Suppressor macrophage treated with lipopolysaccharide for 1 hour (primary cell): ENCODE measurements at places on chromosomes 6 and 20.

DNA sequence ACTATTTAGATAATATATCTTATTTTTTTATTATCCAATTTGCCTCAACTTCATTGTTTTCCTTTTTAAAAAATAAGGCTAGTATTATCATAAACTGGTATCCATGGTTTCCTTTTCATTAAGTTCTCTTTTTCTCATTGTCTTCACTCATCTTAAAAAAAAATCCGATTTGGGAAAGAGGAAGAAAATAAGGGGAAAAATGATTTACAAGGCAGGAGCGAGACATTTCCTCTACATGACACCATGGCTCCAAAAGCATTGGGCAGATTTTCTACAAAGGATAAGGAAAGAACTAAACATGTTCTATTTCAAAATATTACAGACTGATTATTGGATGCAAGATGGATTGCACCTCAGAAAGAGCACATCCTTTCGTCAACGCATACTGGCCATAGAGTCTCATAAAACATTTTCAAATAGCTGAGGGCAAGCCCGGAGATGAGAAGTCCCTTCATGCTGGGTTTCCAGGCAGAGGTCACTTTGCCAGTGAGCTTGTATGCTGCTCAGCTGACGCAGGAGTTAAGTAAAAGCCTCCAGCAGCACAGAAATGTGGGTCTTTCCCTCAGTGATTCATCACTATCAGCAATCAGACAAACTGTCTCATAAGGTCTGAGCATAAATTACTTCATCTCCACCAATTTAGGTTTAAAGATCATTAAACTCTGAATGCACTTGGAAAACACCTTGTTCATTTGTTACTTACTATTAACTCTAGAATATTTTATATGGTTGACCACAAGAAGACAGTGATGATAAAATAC is 129.0 kb upstream of the TNFAIP3 start:
- DNase-seq: peak; percentile 94

DNA sequence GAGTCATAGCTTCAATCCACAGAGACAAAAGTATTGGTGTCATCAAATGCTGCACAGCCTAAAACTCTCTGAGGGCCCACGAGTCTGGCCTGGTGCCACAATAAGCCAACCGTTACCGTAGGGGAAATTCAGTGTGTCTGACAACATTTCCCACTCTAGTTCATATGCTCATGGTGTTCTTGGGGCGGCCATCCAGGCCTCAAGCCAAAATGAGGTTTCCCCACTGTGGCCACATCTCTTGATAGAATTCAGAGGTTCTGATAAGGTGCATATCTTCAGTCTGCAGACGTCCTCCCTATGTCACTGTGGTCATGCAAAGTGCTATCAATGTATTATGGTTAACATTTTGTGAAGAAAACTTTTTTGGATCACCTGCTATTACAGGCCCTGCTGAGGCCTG is 627.7 kb downstream of the QKI start:
- no peak for DNase-seq

GRCh38 chr20:40942006-40942405 is 86.6 kb upstream of the TOP1 start:
- peak; percentile 24 for DNase-seq

DNA sequence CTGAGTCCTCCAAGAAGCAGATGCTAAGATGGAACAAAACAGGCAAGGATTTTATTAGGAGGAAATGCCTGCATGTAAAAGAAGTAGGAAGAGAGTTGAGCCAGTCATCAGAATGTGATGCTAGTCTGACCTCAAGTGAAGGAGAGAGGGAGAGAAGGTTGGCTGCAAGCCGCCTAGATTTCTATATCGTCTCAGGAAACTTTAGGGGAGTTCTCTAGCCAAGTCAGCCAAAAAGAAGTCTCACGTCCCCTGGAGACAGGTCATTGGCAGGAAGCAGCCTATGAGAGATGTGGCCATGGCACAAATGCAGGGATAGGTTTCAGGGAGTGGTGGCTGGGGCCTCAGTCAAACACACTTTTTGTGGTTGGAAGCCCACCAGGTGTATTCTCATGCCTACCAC is 378.0 kb downstream of the CD109 start:
- DNase-seq: no peak

DNA sequence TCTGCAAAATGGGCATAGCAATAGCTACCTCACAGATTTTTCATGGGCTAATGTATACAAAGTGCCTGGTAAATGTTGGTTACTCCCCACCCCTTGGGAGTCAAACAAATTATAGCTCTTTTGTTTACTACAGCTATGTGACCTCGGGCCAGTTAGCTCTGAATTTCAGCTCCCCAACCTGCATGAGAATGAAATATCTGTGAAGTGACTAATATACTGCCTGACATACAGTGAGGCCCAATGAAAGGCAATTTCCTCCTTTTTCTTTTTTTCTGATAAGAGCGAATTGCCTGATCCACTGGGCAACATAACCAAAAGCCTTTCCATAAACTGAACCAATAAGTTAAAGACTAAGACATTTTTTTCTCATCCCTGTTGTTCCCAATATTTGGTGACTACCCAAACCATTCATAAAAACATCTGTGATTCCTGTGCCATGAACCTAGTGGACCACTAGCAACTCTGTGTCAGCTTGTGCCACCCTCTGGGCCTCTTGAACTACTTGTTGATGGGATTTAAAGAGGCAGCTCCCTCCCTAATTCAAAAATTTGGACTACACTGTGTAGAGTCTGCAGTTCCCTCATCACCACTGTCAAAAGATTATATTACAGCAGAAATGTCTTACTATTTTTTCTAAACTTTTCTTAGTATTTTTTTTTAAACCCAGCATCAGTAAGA is 91.9 kb upstream of the TMEM30A start:
- DNase-seq: no peak

- DNase-seq: no peak
Observed at GRCh38 chr20:63089051-63089907, 82.5 kb upstream of the BHLHE23 start.

- DNase-seq: no peak
Observed at GRCh38 chr20:62887860-62888239, 26.2 kb upstream of the TCFL5 start.

DNA sequence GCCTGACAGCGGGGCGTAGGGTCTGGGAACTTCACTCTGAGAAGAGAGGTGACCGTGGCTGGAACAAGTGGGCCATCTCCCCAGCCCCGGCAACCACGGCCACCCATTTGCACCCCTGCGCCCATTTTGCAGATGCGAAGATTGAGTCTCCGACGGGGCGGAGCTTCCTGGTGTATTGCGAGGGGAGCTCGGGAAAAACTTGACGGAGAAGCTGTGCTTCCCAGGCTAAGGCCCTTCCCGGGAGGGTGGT is 653 bp downstream of the ZNF335 start:
- DNase-seq: no peak

DNA sequence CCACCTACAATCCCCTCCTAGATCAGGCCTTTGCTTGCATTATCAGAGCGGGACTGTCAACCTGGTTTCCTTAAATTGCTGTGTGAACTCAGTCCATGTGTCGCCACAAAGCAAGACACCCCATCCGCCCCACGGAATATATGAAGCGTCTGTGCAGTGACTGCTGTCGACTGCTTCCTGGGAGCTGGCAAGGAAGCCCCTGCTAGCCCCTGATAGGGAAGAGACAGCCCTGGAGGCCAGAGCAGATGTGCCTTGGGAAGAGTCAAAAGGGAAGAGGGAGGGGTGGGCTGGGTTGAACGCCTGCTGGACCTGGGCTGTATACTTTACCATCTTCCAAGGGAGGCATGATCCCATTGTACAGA is 44.1 kb upstream of the APCDD1L start:
- no peak for DNase-seq

- DNase-seq: no peak
Observed at GRCh38 chr6:14992382-14992781, 253.5 kb upstream of the JARID2 start.

DNA sequence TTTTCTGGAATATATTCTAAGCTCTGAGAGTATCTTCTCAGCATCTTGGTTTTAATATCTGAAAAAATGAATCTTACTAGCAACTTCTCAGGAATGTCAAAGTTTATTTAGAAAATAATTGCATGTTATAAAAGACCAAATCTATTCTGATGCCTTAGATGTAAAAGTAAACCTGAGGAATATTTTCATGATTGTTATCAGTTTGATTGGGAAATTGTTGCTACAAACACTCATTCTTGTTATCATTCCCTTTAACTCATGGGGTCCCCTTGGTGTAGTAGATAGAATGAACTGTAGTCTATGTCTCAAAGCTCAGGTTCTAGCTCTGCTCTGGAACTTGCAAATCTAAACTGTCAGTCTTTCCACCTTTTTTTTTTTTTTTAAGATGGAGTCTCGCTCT is 50.0 kb downstream of the SNRNP48 start:
- DNase-seq: no peak

GRCh38 chr6:168886964-168887363 is 366.7 kb downstream of the THBS2 start:
- no peak for DNase-seq

- DNase-seq: no peak
Observed at GRCh38 chr6:38776515-38776914, 61.4 kb downstream of the DNAH8 start.

- DNase-seq: no peak
Observed at GRCh38 chr6:34027939-34028441, 117.9 kb downstream of the GRM4 start.

DNA sequence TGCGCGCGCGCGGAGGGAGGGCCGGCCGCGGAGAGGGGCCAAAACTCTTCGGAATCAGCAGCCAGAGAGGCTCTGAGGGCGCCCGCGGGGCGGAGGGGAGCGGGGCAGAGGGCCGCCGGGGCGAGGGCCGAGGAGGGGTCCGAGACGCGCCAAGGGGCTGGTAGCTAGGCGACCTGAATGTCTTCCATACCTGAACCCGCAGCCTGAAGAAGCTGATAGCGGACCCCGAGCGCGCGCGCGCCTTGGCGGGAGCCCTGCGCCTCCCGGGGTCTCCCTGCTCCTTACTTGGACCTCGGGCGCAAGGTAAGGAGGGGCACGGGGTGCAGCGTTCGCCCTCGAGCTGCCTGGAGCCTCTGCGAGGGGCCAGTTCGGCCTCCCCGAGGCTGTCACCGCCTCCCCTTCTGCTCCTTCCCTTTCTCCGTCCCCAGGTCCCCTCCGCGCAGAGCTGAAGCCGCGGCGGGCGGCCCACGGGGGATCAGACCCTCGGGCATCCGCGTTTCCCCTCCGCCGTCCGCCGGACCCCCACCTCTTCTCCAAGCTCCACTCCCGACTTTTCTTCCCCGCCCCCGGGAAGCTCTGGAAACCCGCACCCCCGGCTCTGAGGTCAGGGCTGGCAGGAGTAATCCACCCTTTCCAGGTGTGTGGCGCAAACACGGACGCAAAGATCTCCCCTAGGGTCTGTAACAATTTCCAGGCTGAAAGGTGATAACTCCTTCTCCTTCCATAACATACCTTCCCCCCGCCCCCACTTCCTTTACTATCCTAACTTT is 13.1 kb upstream of the DEK start:
- DNase-seq: no peak

- peak; percentile 30 for DNase-seq
Observed at GRCh38 chr6:11324453-11325015, 92.1 kb upstream of the NEDD9 start.

DNA sequence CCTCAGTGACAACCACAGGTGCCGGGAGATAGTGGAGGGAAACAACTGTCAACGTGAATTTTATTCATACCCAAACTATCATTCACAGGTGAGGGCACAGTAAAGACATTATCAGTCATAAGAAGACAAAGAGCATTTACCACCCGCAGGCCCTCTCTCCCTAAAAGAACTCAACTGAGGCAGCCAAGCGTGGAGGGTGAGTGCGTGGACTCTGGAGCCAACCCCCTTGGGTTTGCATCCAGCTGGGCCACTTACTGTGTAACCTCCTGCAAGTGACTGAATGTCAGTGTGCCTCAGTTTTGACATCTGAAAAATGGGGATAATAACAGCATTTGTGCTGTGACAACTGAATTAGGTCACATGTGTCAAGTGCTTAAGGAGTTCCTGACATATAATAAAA is 70.6 kb upstream of the KCNK16 start:
- DNase-seq: no peak

- DNase-seq: peak; percentile 28
Observed at GRCh38 chr6:35948725-35949124, 27.8 kb upstream of the SRPK1 start.

- DNase-seq: no peak
Observed at GRCh38 chr6:153816366-153816765, 222.7 kb upstream of the OPRM1 start.

GRCh38 chr6:147733686-147734085 is 225.2 kb downstream of the SAMD5 start:
- no peak for DNase-seq

DNA sequence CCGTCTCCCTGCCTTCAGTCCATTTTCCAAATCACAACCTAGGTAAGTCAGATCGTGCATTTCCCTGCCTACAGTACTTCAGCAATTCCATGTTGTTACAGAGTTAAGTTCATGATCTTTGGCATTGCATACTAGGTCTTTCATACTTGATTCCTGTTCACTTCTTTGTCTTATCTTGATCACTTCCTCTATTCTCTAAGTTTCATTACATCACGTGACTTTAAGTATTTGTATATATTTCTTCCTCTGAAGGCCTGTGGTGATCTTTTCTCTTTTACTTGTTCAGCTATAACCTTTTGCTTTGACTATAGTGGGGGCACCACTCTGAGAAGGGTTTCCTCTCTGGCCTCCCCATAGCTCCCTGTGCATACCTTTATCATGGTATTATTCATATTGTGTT is 100.2 kb downstream of the TRMT11 start:
- DNase-seq: peak; percentile 1

- DNase-seq: no peak
Observed at GRCh38 chr6:169915769-169916550, 164.5 kb downstream of the ERMARD start.

DNA sequence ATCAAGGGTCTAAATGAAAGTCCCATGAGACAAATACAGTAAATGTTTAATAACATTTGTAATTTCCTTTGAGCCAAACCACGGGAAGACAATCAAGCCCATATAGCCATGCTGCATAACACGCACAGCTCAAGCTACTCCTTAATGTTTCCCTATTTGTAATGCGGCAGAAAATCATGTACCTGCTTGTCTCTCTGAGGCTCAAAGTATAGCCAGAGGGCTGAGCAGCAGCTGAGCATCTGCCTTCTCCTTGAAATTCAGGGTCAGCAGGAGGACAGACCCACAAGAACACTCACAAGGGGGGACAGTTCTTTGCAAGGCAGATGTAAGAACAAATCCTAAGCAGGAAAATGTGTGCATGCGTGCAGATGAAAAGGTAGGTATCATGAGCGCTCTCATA is 45.8 kb upstream of the JARID2 start:
- DNase-seq: no peak

DNA sequence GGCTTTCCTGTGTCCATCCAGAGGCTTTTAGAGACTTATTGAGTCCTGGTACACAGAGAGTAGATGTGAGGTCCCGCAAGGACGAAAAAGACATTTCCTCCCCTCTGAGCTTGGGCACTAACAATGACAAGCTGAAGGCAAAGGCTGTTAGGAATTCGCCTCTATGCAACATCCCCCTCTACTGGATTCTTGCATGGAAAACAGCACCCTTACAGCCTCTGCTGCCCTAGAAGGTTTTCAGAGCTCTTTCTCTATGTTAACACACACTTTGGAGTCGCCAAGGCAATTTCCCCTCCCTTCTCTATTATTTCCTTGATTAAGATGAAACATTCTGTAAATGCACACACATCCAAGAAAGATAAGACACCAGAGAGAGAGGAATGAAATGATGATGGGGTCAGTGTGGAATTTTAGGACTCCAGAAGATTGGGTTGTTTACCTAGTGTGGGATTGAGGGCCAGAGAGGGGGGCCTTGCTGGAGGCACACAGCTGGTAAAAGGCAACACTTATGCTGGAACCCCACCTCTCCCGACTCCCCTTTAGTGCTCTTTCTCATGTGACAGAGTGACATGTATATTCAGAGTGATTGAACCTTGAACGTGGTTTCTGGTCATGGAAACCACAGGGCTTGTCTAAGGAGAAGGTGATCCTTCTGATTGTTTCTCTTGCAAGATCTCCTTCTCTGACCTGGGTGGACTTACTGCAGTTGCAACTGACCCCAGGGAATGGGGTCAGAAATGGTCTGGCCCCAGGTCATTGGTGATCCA is 300.7 kb downstream of the CLIC5 start:
- DNase-seq: peak; percentile 89
